T-cell (primary cell): ENCODE measurements at places on chromosomes 2 and 18.

DNA sequence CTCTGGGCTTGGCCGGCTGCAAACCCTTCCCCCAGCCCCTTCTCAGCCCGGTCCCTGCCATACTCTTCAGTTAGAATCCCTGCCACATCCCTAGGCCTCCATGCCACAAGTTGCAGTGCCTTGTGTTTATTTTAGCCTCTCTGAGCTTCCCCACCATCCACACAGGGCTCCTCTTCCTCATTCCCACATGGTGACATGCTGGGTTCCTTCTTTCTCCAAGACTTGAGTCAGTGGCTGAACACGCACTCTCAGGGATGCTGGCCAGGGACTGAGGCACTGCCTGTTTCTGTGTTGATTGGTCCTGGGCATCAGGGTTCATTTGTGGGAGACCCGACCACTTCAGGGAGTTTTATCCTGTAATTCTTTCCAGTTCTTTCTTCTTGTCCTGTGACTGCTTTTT, 56.3 kb downstream of the KCNS3 start:
- DNase-seq, result no peak

- no peak for DNase-seq
Observed at GRCh38 chr2:231764760-231765159, 16.3 kb downstream of the PDE6D start.

GRCh38 chr2:114261366-114261765, 181.1 kb upstream of the DPP10 start:
- no peak for DNase-seq

DNA sequence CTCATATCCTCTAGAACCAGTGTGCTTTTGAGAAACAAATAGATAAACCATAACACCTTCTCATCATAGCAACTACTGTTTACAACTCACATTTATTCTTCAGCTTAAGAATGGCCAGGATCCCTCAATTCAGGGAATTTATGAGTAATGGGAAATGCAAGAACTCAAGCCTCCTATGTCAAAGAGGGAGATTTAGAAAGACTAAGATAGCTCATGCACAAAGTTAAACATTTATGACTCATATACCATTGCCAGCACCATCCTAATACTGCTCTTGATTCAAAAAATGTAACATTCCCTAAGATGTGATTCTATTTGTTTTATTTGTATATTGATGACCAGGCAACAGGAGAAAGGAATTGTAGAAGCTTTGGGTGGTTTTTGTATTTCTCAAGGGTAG, 172.8 kb downstream of the CYP26B1 start:
- no peak for DNase-seq

- DNase-seq, result no peak
Observed at GRCh38 chr2:211203986-211204385, 647.6 kb downstream of the CPS1 start.

- DNase-seq, result no peak
Observed at GRCh38 chr2:189441709-189442074, 418 bp downstream of the WDR75 start.

DNA sequence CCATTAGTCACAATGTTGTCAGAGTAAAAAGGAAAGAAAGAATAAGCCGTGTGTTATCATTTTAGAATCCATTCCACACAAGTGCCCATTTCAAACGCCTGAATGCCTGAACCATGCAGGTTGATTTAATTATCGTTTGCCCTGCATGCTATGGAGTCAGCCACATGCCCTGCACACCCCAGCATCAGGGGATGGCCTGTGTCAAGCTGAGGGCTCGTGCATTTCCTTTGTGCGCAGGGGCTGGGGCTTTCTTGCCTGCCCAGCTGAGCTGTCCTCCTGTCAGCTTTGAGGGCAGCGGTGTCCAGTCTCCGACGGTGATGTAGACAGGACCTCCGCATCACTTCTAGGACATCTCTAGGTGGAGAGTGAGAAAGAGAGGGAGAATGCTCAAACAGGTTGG, 200.4 kb downstream of the TSN start:
- no peak for DNase-seq

DNA sequence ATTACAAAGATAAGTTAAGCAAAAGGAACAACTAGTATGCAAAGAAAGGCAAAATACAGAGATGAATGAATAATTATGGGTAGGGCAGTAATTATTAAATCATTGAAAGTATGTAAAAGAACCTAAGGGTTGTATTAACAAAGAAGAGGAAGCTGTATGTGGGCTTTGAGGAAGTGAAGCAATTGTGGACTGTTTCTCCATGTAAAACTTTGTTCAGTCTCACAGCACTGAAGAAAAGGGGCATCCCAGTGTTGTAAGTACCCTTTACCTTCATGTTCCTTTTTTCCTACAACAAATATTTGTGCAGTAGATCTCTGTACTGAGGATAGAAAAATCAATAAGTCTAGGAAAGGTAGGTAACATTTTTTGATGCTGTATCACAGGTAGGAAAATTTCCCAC, 388.7 kb upstream of the NRP2 start:
- DNase-seq, result no peak

- no peak for DNase-seq
Observed at GRCh38 chr2:85104228-85104627, 29.0 kb upstream of the TCF7L1 start.

DNA sequence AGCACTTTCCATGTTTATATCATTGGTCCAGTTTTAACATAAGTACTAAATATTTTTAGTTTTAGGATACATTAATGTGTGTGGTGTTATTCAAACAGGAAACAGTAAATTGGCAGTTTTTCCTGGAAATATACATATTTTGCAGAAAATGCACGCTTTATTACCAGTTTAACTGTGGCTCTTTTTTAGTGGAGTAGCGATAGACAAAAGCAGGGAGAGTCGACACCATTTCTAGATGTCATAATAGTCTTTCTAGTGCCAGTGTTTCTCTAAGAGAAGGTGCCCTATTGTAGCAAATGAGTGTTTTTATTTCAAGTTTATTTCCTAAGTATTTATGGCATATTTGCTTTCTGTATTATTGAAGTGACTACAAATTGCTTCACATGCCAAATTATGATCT, 9.1 kb upstream of the SLC35G4 start:
- DNase-seq, result no peak

- DNase-seq, result no peak
Observed at GRCh38 chr2:236828820-236829219, 256.9 kb upstream of the COPS8 start.

GRCh38 chr2:47503481-47504070, 100.6 kb downstream of the MSH2 start:
- no peak for DNase-seq

- peak; percentile 56 for DNase-seq
Observed at GRCh38 chr2:101718993-101719571, 21.6 kb downstream of the MAP4K4 start.

DNA sequence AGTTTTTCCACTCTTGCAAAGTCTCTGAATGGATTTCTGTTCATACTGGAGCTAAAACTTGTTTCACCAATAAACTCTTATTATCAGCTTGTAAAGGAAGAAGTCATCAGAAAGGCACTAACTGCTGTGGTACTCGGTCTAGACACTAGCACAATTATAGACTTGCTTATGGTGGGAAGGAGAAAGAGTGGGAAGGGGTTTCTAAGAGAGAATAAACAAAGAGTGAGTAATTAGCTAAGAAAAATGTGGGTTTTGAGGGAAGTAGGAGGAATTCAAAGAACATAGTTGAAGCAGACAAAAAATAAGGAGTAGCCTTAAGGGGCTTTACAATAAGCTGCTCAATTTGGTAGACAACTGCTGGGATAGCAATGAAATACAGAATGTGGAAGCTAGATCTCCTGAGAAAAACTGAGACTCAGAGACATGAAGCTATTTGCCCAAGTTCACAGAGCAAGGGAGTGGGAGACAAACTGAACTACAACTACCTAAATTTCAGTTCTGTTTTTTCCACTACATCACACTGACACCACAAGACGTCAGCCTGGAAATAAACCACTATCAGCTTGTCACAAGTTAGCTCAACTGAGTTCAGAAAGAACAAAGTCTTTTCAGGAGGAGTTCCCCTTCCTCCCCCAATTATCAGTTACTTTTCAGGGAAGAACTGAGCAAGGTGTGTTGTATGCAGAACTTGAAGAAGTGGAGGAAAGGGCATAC, 59.7 kb downstream of the MAP4K3 start:
- DNase-seq, result no peak

- DNase-seq, result no peak
Observed at GRCh38 chr18:79600141-79600540, 79.5 kb upstream of the CTDP1 start.

DNA sequence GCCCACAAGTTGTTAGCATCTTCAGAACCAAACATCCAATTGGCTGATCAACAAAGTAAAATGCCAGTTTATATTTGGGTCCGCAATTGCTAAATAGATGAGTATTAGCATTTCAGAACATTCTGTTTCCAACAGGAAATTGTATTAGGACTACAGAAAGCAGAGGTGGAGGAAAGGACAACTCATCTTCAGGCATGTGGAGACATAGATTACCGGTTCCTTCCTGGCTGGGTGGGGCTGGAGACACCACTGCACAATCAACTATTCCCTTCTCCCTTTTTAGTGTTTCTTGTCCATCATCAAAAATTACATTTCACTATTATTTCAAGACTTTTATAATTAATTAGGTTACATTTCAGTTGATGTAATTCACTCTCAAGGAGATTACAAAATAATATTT, 83.8 kb downstream of the ADAM23 start:
- DNase-seq, result no peak

DNA sequence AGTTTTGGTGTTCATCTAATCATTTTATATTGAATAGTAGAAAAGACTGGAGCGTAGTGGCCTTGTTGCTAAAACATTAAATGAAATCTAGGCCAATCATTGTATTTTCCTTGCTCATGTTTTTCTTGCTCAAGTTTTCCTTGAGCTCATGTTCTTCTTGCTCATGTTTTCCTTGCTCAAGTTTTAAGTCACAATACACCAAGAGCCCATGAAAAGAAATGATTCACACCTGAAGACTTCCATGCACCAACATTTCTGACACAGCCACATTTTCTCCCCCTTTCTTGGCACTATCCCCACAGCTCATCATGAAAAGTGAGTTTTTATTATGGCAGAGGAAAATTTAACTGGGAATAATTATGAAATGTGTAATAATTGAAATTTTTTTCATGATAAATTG, 92.0 kb downstream of the LRP1B start:
- DNase-seq, result no peak

DNA sequence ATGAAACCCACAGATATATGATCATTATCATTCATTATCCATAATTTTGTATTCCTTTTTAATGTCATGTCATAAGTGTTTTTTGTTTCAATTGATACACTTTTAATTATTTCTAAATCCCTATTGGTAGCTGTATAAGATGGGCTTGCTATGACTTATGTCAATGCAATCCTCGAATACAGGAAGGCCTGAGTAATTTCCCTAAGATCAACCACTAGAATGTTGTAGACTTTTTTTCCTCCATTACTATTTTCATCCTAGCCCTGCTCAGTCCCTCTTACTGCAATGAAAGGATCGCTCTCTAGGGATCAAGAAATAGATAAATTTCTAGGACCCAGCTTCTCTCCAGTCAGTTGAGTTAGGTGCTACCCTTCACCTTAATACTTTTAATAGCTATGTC, 186.3 kb downstream of the KCNE4 start:
- DNase-seq, result no peak

GRCh38 chr2:220533485-220533884, 906.1 kb downstream of the SLC4A3 start:
- DNase-seq, result no peak

DNA sequence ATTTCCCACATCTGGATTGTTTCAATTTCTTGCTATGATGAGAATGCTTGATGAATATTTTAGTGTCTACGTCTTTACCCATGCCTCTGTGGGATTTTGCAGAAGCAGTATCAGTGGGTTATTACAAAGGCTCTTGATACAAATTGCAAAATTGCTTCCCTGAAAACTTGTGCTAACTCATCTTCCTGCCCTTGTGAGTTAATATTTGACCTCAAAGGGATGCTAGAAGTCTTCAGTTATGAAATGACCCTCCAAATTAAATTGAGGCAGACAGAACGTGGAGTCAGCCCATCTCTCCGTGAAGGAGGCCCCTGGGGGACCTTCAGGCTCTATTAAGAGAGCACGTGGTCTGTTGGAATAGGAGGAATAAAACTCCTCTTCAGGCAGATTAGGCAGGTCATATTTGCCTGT, 239.2 kb upstream of the HS6ST1 start:
- DNase-seq, result no peak

DNA sequence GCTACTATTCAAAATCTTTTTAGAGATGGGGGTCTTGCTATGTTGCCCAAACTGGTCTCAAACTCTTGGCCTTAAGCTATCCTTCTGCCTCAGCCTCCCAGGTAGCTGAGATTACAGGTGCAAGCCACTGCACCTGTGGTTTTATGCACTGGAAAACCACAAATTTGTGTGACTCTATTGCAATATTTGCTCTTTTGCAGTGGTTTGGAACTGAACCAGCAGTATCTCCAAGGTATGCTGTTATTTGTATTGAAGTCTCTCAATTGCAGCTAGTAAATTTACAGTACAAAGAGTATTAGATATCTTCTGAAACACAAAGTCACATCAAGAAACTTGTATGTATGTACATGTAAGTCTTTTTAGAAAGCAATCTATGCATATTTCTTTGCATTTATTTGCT, 46.2 kb downstream of the PPP4R1 start:
- DNase-seq, result no peak
